ENCODE measurements at places on chromosomes 6 and 20.

DNA sequence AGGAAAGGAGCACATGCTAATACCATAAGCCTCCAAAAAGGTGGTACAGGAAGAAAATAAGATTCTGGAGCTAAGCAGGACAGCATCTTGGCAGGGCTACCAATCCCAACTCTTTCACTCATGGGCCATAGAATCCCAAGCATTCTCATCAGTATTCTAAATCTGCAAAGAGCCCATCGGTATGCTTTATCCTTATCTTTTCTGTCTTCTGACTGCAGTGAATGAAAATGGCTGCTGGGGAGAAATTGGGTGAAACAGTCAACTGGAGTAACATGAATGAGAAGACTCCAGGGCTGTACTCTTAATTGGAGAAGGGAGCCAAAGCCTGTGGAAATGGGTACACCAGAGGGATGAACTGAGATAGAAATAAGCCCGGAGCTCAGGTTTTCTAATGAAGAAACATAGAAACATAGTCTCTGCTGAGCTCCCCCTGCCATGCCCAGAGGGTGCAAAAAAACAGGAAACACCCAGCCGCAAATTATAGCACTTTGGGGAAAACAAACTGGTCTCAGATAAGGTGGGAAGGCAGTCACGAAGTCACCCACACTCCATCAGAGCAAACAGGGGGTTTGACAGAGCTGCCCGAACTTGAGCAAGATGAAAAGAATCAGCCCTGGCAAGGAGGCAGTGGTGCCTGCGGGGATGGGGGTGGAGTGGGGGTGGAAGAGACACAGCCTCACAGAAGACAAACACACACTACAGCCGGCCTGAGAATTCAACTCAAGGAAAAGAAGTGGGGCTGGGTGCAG lies 35.4 kb upstream of the E2F3 start:
- DNase-seq, result no peak

GRCh38 chr6:136795386-136795785 lies 3.1 kb upstream of the MAP3K5 start:
- DNase-seq, result no peak

DNA sequence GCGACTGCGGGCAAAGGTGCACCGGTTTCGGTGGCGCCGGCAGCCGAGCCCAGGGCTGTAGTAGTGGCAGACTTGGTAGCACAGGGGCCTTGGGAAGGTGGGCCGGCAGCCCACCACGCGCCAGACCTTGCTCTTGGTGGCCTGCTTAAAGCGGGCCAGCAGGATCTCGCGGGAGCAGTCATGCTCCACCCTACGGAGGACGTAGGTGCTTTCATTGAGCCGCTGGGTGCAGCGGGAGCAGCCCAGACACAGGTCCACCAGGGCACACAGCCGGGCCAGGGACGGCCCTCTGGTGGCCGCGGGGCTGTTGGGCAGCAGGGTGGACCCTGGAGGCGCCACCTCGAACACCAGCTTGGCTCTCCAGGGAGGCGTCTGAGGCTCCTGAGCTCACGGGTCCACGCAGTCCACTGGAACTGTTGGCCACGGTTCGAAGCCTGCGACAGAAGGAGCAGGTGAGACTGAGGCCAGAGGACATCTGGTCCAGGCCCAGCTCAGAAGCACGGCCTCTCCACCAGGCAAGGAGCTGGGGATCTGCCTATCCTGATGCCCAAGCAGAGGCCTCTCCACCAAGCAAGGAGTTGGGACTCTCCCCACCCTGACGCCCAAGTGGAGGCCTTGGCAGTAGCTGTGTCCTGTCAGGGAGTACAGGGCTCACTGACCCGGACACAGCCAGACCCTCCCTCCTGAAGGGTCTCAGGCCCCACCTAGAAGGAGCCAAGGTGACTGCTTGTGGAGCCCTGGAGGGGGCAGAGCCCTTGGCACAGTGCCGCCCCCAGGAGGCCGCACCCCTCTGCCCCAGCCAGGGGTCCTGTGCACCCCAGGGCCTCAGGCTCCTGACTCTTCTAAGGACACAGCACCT lies 1.0 kb downstream of the HELZ2 start:
- DNase-seq, result no peak

DNA sequence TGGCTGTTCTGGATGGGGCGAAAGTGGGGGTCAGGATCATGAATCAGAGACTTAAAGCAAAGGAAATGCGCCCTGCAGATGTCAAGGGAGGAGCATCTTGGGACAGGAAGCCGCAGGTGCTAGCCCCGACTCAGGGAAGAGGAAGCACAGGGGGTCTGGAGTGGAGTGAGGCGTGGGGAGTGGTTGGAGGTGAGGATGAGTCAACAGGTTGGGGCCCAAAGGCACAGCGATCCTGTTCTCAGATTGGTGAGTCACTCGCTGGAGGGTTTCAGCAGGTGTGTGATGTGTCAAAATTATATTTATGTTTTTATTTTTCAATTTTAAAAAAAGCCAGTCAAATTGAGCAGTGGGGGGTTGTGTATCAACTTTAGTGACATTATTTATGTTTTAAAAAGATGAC lies 19.0 kb downstream of the PACSIN1 start:
- no peak for DNase-seq

- DNase-seq, result no peak
Measured at GRCh38 chr6:115442323-115442722, 618.4 kb downstream of the FRK start.

- no peak for DNase-seq
Measured at GRCh38 chr20:1627200-1627550, 7.4 kb upstream of the SIRPB1 start.

- no peak for DNase-seq
Measured at GRCh38 chr20:32244150-32244823, 33.2 kb upstream of the KIF3B start.

DNA sequence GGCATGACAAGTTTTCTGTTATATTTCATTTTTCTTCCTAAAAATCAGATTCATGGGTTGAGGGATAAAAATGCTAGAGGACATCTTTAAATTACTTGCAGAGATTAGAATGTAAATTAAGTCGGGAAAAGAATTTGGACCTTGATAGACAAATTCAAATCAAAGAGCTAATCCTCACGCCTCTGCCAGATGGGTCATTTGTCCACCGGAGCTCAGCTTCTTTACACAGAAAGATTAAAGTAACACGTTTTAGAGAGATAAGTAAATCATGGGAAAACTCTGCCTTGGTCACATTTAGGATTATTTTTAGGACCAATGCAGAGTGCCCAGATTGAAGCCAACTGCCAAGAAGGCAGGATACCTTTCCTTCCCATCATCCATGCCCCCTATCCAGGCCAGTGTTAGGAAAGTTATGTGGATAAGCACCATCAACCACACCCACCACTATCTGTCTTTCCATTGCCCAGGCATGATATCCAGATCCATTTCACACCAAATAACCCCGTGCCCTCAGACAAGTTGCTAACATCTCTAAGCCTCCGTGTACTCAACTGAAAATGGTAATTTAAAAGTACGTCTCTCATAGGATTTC lies 397.4 kb upstream of the PLCB4 start:
- DNase-seq, result no peak

GRCh38 chr20:36435592-36436541 lies 105.5 kb upstream of the MYL9 start:
- DNase-seq, result peak; percentile 33

GRCh38 chr6:119890470-119890869 lies 540.9 kb upstream of the MAN1A1 start:
- no peak for DNase-seq

- DNase-seq, result no peak
Measured at GRCh38 chr6:29793036-29793356, 34.6 kb upstream of the HLA-G start.

DNA sequence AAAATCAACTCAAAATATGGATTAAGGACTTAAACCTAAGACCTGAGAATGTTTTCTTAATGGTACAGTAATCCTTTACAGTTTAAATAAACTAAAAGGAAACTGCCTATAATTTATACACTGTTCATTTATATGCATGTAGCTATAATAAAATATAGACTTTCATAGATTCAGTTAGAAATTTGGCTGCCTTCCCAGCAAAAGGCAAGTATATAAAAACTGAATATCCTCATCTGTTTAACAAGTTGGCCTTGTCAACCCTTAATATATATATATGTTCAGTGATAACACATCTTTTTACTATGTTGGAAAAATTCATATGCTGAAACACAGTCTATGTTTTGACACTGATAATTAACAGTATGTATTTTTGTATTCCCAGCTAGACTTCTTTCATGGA lies 123.1 kb downstream of the GRIK2 start:
- DNase-seq, result no peak

DNA sequence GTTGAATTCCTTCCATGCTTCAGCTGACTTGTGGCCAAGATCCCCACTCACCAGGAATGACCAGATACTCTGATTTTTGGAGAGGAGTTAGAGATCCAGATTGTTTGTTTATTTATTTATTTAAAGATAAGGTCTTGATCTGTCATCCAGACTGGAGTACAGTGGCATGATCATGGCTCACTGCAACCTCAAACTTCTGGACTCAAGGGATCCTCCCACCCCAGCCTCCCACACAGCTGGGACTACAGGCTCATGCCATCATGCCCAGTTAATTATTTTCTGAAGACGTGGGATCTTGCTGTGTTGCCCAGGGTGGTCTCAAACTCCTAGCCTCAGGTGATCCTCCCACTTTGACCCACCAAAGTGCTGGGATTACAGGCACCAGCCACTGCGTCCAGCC lies 4.1 kb upstream of the SPATA2 start:
- no peak for DNase-seq

GRCh38 chr6:148398244-148398643 lies 55.6 kb downstream of the SASH1 start:
- DNase-seq, result no peak

GRCh38 chr20:24911461-24911860 lies 37.6 kb upstream of the CST7 start:
- DNase-seq, result no peak

- DNase-seq, result no peak
Measured at GRCh38 chr6:136086686-136087085, 163.4 kb downstream of the MTFR2 start.

DNA sequence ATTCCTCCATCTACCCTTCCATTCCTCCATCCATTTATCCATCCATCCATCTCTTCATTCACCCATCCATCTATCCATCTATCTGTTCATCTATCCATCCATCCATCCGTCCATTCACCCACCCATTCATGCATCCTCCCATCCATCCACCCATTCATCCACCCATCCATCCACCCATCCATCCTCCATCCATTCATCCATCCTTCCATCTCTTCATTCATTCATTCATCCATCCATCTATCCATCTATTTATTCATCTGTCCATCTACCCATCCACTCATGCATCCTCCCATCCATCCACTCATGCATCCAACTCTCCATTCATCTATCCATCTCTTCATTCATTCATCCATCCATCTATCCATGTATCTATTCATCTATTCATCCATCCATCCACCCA lies 380.9 kb downstream of the CDH4 start:
- DNase-seq, result no peak

- DNase-seq, result no peak
Measured at GRCh38 chr20:45405571-45406259, 2.4 kb upstream of the DBNDD2 start.

DNA sequence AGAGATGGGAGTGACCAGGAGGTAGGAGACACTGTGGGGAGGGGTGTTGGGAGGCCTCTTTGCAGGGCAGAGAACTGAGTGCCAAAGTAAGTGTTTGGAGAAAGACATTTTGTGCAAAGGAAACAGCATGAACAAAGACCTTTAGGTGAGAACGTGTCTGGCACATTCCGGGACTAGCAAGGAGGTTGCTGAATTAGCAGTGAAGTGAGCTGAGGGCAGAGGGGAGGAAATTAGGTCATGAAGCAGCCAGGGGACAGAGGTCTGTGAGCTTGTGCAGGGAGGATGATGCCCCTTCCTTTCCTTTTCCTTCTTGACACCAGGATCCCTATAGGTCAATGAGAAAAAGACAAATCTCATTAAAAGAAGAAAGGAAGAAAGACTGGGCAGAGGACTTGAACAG lies 21.4 kb upstream of the AHCY start:
- DNase-seq, result no peak

DNA sequence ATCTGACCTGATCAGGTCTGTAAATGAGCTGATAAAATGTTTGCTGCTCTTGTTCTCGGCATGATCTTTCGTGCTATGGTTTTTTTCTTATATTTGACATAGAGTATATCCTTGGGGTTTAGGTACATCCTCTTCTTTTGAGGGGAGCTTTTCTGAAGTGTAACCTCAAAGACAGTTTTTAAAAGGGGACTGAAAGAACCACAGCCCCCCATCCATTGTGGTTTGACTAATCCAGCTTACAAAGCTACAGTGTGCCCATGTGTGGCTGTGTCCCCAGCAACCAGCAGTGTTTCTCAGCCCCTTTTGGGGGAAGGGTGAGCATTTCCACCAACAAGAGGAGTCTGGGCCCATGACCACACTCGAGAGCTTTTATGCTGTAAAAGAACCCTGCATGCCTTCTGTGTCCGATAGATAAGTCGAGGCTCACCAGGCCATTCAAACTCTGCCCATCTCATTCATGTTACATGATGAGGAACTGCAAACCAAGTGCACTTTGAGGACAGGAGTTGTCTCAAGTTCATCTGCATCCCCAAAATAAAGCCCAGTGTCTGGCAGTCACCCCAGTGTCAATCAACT lies 266.0 kb downstream of the SLC24A3 start:
- DNase-seq, result no peak

GRCh38 chr6:169424821-169425240 lies 171.2 kb upstream of the THBS2 start:
- peak; percentile 66 for DNase-seq

- DNase-seq, result peak; percentile 69
Measured at GRCh38 chr20:23092384-23092756, 6.2 kb upstream of the CD93 start.

DNA sequence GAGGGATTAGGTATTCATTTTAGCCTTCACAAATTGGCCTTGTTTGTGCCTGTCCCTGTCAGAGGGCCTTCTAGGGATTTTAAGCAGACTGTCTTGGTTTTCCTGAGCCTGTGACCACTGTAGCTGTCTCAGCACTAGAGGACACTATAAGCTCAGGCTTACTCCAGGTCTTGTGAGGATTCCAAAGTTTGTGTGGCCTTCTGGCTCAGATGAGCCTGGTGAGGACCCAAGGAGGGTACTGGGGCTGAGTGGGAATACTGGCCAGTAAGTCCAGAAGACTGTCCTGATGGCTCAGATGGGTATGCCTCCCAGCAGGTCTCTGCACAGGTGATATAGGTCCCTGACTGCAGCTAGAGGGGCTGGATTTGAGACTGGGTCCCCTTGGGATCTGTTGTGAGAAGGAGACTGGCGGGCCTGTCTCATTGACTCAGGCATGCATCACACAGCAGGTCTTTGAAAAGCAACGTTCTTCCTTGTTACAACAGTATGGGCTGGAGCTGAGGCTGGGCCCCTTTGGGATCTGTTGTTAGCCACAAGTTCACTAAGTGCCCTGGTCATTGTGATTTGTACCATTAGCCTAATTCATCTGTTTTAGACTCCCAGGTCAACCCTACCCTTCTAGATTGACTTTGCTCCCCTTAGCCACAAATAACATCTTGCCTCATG lies 26.3 kb upstream of the TFB1M start:
- peak; percentile 67 for DNase-seq

GRCh38 chr6:108227290-108227689 lies 33.5 kb downstream of the SNX3 start:
- no peak for DNase-seq

- DNase-seq, result no peak
Measured at GRCh38 chr20:53411891-53412290, 181.7 kb downstream of the ZNF217 start.

- no peak for DNase-seq
Measured at GRCh38 chr6:129696028-129696418, 14.0 kb downstream of the ARHGAP18 start.

- no peak for DNase-seq
Measured at GRCh38 chr6:118444796-118445195, 103.3 kb upstream of the PLN start.

GRCh38 chr20:23587631-23588030 lies 18.1 kb downstream of the CST9 start:
- DNase-seq, result no peak

Data from amniotic epithelial cell (primary cell).